ENCODE measurements at places on chromosomes 2 and 18.
A peak's percentile ranks its signal among the peaks of the same experiment; 100 is the strongest.

GRCh38 chr2:7899923-7900322 lies 781.9 kb upstream of the ID2 start:
- no peak for DNase-seq

GRCh38 chr2:176533505-176534193 lies 264.4 kb downstream of the MTX2 start:
- DNase-seq, result no peak

GRCh38 chr2:151851761-151852160 lies 23.5 kb upstream of the ARL5A start:
- DNase-seq, result no peak

- DNase-seq, result peak; percentile 86
Observed at GRCh38 chr2:231677632-231678104, 30.7 kb upstream of the PTMA start.

DNA sequence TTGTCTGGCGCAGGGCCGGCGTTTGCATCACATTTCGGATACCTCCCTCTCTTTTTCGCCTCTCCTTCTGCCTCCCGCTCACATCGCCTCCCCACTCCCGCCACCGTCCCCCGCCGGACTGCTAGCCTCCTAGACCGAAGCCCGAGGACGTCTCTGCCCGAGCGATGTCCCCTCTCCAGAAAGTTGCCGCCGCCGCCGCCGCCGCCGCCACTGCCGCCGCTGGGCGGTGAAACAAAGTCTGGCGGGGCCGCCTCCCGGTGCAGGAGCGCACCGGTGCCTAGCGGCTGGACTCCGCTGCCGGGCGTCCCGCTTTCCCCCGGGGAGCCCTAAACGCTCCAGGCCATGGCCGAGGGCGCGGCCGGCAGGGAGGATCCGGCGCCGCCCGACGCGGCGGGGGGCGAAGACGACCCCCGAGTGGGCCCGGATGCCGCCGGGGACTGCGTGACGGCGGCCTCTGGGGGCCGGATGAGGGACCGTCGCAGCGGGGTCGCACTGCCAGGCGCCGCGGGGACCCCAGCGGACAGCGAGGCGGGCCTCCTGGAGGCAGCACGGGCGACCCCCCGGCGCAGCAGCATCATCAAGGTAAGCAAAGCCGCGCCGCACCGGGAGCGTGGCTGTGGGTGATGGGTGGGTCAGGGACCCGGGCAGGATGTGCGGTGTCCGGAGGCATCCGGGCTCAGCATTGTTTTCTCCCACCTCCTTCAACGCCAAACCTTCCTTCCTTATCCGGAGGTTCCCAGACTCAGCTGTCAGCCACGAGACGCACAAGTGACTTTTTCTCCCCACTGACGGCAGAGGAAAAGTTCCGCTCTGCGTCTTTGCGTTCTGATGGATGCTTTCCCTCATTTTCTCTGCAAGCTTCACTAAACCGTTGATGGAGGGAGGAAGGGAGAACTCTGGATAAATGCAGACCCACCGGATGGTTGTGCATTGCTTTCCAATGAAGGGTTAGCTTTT lies 643 bp downstream of the PLCL1 start:
- DNase-seq, result peak; percentile 53

DNA sequence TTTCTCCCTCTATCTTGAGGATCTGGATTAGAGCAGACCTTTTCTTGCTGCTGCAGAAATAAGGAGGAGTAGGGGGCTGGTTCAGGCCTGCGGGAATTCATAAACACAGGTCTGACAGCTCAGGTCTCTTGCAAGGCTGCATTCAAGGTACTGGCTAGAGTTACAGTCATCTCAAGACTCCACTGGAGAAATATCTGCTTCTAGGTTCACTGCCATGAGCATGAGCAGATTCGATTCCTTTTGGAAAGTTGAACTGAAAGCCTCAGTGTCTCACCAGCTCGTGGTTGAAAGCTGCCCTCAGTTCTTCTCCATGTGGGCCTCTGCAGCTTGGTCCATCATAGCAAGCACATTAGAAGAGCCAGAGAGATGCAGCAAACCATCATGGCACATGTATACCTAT lies 124.4 kb upstream of the SETBP1 start:
- DNase-seq, result no peak

GRCh38 chr2:196160946-196161345 lies 10.4 kb downstream of the STK17B start:
- no peak for DNase-seq
